ENCODE measurements at places on chromosomes 4 and X.
A peak's percentile ranks its signal among the peaks of the same experiment; 100 is the strongest.

- no peak for DNase-seq
These were observed 1.1 kb downstream of the STBD1 start for GRCh38 chr4:76307660-76308014.

GRCh38 chr4:154344686-154345085 lies 146.9 kb downstream of the DCHS2 start:
- no peak for DNase-seq

- DNase-seq, result no peak
These were observed 98.0 kb downstream of the AMMECR1 start for GRCh38 chrX:110219920-110220319.

DNA sequence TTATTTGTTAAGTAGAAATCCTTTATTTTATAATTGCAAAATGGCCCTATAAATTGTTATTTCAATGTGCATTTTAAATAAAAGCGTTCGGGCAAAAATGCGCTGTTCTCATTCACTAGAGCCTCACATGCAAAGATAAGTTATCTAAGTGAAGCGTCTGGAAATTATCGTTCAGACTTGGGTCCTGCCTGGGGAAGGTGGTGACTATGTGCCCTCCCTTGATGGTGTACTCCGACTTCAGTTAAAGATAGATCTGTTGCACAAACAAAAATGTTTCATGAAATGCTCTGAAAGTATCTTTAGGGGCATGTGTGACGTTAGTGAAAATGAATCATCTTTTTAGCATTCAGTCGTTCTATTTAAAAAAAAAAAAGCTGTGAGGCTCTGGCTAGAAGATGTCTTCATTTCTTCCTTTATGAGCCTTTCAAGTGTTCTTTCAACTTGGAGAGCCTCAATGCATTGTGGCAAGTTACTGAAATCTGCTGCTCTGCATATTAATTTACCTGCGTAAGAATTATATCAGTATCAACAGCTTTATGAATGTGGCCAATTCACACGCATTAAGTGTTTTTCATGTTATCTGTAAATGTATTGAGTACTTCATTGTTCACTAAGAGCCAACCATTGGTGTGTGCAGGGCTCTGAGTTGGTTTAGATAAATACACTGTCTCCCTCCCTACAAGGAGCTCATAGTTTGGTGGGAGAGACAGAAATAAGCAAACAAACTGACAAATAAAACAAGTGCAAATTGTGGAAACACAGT lies 83.0 kb downstream of the AFF1 start:
- no peak for DNase-seq

DNA sequence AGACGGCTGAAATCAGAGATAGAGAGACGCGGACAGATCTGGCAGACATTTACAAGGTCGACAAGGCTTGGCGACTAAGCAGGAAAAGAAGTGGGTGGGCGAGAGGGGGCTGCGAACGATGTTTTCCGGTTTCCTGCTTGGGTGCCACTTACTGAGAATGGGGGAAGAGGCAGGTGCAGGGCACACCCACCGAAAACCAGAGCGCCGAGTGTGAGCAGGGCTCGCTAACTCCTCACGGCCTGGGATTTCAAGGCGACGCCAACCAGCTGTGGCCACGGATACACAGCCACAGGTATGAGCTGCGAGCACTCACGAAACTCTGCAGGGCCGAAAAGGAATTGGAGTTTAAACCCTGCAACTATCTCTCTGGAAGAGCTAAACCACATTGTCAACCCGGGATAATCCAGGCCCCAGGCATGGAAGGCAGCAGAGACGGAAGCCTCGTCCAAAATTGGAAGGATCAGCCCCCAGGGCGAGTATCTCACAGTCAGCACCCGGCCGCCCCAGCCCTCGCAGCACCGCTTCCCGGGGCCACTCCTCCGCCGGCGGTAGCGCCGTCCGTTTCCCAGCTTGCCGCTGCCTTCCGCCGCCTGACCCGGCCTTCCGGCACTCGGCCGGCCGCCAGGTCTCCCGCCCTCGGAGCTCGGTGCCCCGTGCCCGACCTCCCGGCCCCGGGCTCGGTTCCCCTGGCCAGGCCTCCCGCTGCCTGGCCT lies 778 bp downstream of the CASP3 start:
- DNase-seq, result peak; percentile 76

DNA sequence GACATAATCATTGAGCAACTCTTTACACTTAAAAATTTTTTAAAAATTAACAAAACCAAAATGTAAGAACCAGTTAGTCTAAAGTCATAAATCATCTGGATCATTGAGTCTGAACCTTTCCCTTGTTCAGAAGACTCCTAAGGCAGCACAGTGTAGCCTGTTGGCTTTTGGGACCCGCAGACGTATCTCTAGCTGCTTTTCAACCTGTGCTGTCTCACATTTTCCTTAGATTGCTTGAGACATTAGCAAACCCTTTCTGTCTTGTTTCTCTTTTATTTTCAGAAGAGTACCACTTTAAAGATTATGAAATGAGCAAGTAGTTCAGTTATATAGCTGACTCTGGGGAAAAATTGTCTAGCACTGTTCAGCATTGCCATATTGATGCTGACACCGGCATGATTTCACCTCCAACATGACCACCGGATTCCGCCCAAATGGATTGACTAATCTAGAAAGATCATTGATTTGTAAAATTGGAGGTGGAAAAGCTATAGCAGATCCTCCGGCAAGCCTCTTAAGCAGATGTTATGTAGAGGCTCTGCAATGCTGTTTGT lies 8.9 kb downstream of the TCEANC start:
- DNase-seq, result no peak

- no peak for DNase-seq
These were observed 4.6 kb upstream of the ZNF185 start for GRCh38 chrX:152892999-152893891.

GRCh38 chrX:16136080-16136479 lies 12.7 kb downstream of the GRPR start:
- DNase-seq, result no peak

- no peak for DNase-seq
These were observed 52.3 kb upstream of the SMIM31 start for GRCh38 chr4:164701665-164702064.

DNA sequence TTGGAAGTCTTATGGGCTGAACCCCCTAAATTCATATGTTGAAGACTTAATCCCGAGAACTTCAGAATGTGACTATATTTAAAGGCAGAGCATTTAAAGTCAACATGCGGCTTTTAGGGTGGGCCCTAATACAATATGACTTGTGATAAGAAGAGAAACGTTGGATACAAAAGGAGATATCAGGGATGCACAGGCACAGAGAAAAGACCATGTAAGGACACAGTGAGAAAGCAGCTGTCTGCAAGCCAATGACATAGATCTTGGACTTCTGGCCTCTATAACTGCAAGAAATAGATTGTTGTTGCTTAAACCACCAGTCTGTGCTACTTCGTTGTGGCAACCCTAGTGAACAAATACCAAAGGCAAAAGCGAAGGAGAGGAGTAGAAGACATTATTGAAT lies 42.2 kb downstream of the GABRG1 start:
- DNase-seq, result no peak

- peak; percentile 99 for DNase-seq
These were observed 27.5 kb upstream of the PDGFC start for GRCh38 chr4:156999175-156999517.

DNA sequence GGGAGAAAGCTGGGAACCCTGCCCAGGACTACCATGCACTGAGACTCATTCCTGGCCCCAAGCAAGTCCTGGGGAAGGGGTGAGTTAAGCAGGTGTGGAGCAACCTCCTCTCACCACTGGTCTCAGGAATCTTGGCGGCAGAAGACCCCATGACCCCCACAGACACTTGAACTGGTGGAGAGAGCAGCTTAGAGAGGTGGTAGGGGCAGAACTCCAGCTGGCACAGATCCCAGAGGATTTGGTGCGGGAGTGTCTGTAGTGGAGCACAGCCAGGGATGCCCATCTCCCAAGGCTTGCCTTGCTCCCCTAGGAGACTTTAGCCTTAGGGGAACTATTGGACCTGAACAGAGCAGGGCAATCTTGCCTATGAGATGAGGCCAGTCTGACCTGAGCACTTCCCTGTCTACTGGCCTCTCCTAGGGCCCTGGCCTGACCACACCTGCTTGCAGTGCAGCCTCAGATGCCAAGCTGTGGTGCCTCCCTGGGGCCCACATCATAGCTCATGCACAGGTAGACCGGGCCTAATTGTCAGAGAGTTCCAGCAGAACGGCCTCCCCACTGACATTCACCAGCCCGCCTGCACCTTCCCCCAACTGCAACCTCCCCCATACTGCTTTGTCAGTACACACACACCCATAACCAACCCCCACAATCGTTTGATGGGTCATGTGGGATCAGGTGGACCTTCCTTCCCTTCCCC lies 78.0 kb downstream of the NAA11 start:
- no peak for DNase-seq

DNA sequence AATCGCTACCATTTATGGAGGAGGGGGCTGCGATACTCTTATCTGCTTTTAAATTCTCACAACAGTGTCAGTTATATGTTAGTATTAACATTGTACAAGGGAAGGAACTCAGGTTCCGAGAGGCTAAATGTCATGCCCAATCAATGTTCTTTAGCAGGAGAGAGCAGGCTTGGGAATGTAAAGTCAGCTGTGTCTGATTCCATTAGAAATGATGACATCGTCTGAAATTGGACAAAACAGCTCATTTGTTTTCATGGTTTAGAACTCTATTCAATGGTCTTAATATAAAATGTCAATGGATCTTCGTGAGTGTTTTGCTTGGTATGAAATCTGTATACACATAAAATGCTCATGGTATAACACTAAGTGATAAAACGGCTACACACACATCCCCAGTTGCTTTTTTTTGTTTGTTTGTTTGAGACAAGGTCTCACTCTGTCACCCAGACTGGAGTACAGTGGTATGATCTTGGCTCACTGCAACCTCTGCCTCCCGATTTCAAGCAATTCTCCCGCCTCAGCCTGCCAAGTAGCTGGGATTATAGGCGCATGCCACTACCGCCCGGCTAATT lies 11.9 kb upstream of the SH3KBP1 start:
- no peak for DNase-seq

DNA sequence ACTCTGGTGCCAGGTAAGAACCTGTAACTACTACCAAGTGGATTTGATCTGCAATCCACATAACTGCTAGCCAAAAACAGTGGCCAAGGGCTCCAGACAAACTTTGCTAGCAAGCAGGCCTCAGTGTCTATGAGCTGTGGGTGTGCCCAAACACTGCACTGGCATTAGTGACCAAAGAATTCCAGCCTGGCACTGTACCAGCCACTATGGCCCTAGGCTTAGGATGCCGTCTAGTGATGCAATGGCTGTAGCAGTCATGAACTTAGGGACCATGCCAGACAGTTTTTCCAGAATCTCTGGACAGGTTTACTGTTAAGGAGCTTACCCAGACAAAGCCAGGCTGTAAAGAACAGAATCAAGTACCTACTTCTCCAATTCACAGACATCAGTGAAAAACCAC lies 33.7 kb upstream of the PRR27 start:
- DNase-seq, result no peak

DNA sequence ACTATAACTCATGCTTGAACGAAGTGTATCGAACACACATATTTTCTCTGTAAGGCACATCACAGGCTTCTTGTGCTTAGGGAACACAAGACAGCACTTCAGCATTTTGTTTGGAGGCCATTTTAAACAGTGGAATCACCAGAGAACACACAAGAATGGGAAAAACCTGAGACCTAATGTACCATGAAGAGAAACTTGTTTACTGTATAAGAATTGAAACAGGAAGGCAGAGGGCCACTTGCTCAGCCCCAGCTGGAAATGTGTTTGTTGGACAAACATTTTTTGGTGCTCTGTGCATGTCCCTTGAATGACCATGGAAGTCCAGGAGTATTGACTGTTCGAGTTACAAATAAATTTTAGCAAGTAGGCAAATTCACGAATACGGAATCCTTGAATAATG lies 47.5 kb downstream of the RAPGEF2 start:
- peak; percentile 9 for DNase-seq

DNA sequence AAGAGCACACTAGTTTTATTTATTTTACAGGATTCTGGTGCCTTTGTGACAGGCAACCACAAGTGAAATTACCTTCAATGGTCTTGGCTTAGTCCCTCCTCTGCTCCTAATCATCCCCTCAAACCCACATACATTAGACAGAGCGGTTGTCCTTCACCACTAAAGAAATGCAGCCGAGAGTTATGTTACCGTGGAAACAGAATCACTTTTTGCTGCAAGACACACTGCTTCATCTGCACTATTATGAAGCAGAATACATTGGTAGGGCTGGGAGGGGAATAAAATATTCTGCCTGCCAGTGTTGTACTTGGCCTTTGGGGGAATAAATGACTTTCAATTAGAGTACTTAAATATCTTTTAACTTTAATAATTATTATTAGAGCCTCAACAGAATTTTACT lies 75.2 kb downstream of the ARHGEF38 start:
- DNase-seq, result no peak

GRCh38 chrX:88605222-88605583 lies 141.8 kb upstream of the CPXCR1 start:
- DNase-seq, result no peak
